ENCODE measurements at places on chromosomes 12 and 14.

GRCh38 chr14:33561488-33562175 lies 389.2 kb downstream of the EGLN3 start:
- DNase-seq, result no peak

- no peak for DNase-seq
Measured at GRCh38 chr14:56284641-56285040, 166.4 kb downstream of the PELI2 start.

- DNase-seq, result no peak
Measured at GRCh38 chr12:96773031-96773430, 134.0 kb upstream of the NEDD1 start.

- no peak for DNase-seq
Measured at GRCh38 chr12:38332814-38333213, 16.2 kb downstream of the ALG10B start.

GRCh38 chr14:75333606-75334548 lies 55.2 kb downstream of the FOS start:
- no peak for DNase-seq

Measured in endothelial cell of umbilical vein (primary cell).